ENCODE measurements at places on chromosomes 6 and 20. TPM values are rescaled to one million over a fixed set of nuclear protein-coding genes. Genes with fewer than 3 reads are reported as not detected.

Gene MATN4
- total RNA-seq, result not detected

Gene ENPP4
- total RNA-seq, result 8.0 TPM

Gene MEP1A
- total RNA-seq, result not detected

Gene FAM217A
- total RNA-seq, result not detected

Gene CASP8AP2
- 18.6 TPM for total RNA-seq

Gene TMEM217
- 19.7 TPM for total RNA-seq

Gene PCMT1
- 154 TPM for total RNA-seq

Gene RIMS1
- total RNA-seq, result 12.7 TPM

Gene BMP7
- total RNA-seq, result not detected
